ENCODE measurements at places on chromosomes 7 and 10. TPM values are rescaled to one million over a fixed set of nuclear protein-coding genes. Genes with fewer than 3 reads are reported as not detected.

- no peak overlapping the region for H3K27ac ChIP-seq
- H3K4me3 ChIP-seq = no peak overlapping the region
- peaks cover under 1% of the 10 kb centered on the region for H3K4me1 ChIP-seq
- H3K36me3 ChIP-seq = no peaks in the 10 kb centered on the region
- DNase-seq = no peak
- H3K27me3 ChIP-seq = no peaks in the 10 kb centered on the region
These were observed 8.9 kb upstream of the MAGI2 start for GRCh38 chr7:79462390-79462789.

GRCh38 chr10:76327441-76327840 lies 896.0 kb downstream of the LRMDA start:
- H3K4me1 ChIP-seq = peaks cover 6% of the 10 kb centered on the region
- H3K36me3 ChIP-seq = no peaks in the 10 kb centered on the region
- no peak for DNase-seq
- H3K27me3 ChIP-seq = no peaks in the 10 kb centered on the region
- H3K27ac ChIP-seq = no peak overlapping the region

DNA sequence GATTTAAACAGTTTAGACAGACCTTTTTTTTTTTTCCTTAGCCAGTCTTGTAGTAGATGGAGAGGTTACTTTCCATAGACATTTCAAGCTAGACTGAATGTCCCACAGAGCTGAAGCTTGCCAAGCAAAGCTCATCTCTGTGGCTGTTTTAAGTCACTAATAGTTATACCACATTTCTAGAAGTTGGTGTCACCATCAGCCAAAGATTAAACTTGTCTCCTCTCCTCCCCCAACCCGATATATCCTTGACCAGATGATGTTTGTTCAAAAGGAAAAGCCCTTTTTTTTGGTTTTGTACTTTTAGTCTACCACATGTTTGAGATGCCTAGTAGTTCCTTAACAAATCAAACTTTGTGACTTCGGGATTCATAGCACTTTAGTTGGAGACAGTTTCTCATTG lies 66.1 kb downstream of the ADD3 start:
- DNase-seq = no peak
- no peak overlapping the region for H3K4me3 ChIP-seq
- no peaks in the 10 kb centered on the region for H3K36me3 ChIP-seq
- no peaks in the 10 kb centered on the region for H3K27me3 ChIP-seq
- peaks cover 69% of the 10 kb centered on the region for H3K4me1 ChIP-seq

GRCh38 chr7:89023206-89023605 lies 227.7 kb upstream of the TEX47 start:
- peaks cover 5% of the 10 kb centered on the region for H3K4me1 ChIP-seq
- H3K4me3 ChIP-seq = no peak overlapping the region
- H3K27me3 ChIP-seq = no peaks in the 10 kb centered on the region

DNA sequence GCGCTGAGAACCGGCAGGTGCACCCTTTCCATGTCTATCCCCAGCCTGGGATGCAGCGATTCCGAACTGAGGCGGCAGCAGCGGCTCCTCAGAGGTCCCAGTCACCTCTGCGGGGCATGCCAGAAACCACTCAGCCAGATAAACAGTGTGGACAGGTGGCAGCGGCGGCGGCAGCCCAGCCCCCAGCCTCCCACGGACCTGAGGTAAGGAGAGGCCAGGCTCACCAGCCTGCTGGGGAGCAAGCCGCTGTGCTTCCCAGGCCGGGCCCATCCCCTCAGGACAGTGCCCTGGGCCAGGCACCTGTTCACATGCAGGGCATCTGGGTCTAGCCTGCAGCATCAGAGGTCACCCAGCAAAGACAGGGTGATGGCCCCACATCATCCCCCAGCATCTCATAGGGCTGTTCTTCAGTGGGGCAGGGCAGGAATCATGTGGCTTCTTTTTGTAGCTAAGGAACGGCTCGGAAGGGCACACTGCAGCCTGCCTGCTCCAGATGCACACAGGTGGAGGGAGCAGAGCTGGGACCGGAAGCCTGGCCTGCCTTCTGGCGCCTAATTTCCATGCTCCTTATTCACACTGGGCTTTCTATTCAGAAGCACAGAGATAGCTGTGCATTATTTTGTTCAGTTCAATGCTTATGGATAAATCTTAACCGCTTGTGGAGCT lies 18.9 kb downstream of the BAG3 start:
- H3K4me1 ChIP-seq = peaks cover 56% of the 10 kb centered on the region
- H3K36me3 ChIP-seq = no peaks in the 10 kb centered on the region
- H3K27ac ChIP-seq = no peak overlapping the region
- no peak for DNase-seq
- H3K27me3 ChIP-seq = no peaks in the 10 kb centered on the region

Gene ZNHIT1
- 55.2 TPM for total RNA-seq

Gene TCERG1L
- total RNA-seq = not detected

Gene FKBP6
- total RNA-seq = not detected

Gene PIP
- 2.5 TPM for total RNA-seq

Gene NEURL1
- 4.2 TPM for total RNA-seq

Gene PDZD7
- total RNA-seq = 1.5 TPM

Gene CRYGN
- total RNA-seq = not detected

Gene MSS51
- 1.5 TPM for total RNA-seq

Measured in vagina (tissue), 2 donors.